Brain pericyte (primary cell): ENCODE measurements at places on chromosomes 4 and X.

- DNase-seq, result no peak
Measured at GRCh38 chrX:727738-728621, 97.4 kb downstream of the SHOX start.

DNA sequence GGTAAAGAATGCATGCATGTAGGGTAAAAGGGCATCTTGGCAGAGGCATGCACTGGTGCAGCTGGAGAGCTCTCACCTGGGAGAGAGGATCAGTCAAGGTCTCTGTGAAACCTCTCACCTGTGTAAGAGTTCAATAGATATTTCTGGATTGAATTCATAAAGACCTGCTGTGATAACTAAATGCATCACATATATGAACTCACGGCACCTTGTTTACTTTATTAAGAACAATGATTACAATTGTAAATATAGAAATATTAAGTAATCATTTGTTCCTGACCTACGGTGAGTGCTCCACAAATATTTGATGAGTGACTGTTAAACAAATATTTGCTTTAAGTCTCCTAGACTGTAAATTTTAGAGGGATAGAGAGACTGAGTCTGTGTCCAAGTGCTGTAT, 85.9 kb upstream of the PAQR3 start:
- DNase-seq, result no peak

DNA sequence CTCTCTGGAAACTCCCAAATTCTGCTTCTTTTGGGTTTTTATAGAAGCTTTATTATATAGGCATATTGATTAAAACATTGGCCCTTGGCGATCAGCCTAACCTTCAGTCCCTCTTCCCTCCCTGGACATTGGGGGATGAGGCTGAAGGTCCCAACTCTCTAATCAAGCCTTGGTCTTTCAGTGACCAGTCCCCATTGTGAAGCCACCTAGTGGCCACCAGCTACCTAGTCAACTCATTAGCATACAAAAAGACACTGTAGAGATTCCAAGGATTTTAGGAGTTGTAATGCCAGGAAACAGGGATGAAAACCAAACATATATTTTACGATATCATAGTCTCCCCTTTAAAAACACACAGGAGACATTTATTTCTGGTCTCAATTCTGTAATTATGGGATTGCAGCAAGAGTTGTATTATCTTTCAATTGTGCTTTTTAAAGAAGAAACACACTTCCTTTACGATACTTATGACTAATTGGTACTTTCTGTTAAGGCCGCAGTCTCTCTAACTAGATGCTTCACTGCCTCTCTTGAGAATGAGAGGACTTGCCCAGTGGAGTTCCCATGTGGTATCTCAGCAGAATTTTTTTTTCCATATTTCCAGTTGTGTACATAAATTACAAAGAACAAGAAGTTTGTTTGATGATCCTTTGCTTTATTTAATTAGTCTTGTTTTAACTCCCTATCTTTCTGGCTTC, 58.2 kb downstream of the WDR17 start:
- no peak for DNase-seq

GRCh38 chr4:168739886-168740285, 243.0 kb downstream of the PALLD start:
- no peak for DNase-seq

GRCh38 chrX:151631822-151632221, 63.4 kb upstream of the PRRG3 start:
- no peak for DNase-seq

DNA sequence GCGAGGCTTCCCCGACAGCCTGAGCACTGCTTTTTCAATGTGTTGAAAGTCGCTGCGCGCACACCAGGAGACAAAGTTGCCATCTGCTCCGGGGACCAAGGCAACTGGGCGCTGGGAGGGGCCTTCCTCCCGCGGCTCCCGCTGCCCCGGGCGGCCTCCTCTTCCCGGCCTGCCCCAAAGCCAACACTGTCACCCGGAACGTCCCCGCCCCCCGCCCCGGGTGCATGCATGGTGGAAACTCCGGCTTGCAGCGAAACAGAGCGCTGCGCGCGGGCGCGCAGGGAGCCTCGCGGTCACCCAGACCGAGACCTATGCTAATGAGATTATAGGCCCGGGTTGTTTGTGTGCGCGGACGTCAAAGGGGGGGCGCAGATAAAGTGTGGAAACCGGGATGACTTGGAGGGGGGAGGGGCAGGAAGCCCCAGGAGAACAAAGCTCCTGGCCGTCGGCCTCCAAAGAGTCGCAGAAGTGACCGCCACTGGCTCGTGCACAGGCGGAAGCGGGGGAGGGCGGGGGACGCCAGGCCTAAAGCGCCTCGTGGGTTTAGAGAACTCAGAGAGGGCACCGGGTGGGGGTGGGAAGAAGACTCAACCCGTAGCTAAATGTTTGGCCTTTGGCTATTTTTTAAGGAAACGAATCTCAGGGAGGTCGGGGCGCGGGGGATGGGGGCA, 88.8 kb downstream of the BCOR start:
- DNase-seq, result no peak

DNA sequence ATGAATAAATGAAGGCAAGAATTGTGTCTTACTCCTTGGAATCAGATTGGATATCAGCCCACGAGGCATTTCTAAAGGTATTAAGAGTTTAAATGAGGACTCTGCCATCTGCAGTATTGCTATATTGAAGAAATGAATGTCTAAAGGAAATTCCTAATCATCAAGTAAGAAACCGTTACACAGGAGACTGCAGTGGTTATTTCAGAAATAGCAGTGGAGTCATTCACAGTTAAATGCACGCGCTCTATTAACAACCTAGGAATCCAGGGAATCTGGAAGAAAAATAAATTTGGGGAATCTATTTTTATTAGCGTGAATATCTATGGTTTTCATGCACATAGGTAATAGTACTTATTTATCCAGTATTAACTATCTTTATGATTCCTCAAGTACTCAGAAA, 334.2 kb downstream of the TENM3 start:
- no peak for DNase-seq

DNA sequence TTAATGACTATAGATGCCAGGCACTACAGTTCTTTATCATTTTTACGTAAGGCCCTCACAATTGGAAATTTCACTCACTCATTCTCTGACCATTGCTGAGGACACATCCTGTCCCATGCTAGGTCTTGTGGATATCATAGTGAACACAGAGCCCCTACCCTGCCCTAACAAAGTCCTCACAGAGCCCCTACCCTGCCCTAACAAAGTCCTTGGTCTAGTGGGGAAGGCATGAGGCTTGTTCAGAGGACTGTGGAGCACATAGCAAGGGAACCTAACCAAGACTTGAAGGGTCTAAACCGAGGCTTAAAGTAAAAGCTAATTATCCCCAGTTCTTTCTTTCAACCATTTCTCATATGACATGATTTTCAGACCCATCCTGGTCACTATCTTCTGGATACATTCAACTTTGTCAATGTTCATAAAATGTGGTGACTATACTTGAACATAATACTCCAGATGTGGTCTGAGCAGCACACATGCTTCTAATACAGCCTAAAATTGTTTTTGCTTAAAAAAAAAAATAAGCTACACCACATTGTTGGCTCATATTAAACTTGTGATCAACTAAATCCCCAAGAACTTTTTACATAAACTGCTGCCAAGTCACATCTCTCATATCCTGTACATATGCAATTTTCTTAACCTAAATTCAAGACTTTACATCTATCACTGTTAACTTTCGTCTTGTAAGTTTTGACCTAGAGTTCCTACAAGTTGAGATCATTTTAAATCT, 77.0 kb downstream of the GPC3 start:
- DNase-seq, result no peak

- no peak for DNase-seq
Measured at GRCh38 chr4:142480244-142480643, 365.9 kb downstream of the INPP4B start.

- DNase-seq, result no peak
Measured at GRCh38 chr4:108636246-108636645, 14.2 kb upstream of the OSTC start.

- no peak for DNase-seq
Measured at GRCh38 chrX:41671082-41671481, 17.7 kb upstream of the GPR34 start.

DNA sequence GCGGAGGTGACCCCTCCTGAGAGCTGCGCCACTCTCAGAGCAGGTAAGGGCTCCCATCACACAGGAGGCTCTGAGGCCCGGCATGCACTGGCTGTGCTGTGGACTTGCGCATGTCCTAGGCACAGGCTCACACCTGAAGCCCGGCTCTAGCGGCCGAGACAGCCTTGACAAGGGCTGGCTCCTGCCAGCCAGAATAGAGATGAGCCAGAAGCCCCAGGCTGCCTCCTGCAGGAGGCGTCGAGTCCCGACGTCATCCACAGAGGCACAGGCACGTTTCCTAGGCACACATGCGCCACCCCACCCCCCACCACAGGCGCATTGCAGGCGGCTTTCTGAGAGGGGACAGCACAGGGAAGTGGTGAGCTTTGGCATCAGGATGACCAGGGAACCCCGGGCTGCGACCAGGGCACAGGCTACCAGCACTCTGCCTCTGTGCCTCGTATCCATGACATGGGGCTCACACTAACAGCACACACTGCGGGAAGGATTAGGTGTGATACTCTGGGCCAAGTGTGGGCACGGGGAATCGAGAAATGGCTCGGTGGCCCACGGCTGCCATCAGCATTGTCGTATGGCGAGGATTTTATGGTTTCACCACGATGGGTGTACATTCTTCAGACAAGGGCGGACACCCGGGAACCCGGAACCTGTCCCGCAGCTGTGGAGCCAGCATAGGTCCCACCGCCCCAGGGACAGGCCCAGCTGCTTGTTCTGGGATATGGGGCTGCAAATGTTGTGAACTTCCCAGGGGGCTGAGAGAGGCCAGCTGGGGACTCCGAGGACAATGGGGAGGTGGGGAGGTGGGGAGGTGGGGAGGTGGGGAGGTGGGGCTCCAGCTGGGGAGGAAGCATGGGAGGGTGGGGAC, 90.7 kb upstream of the ADRA2C start:
- DNase-seq, result no peak

DNA sequence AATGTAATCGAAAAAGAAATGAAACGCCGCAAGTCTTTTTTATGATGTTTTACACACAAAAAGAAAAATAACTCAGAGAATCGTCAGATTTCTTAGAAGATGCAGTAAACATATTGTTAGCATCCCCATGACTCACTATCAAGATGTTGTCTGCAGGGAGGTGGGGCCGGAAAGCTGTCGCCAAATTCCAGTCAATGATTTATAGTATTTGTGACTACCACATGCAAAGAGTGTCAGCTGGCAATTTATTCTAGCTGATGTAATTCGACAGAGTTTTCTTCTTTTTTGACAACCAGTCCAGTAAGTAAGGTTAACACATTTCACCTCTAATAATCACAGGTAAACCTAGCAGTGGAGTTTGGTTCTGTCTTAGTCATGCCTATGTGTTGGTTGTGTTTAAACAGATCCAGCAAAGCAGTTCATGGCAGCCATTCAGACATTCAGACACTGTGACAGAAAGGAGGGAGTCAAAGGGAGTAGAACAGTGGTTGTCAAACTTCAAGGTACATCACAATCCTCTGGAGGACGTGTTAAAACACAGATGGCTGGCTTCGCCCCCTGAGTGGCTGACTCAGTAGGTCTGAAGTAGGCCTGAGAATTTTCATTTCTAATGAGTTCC, 19.8 kb upstream of the PPP1R2C start:
- no peak for DNase-seq

DNA sequence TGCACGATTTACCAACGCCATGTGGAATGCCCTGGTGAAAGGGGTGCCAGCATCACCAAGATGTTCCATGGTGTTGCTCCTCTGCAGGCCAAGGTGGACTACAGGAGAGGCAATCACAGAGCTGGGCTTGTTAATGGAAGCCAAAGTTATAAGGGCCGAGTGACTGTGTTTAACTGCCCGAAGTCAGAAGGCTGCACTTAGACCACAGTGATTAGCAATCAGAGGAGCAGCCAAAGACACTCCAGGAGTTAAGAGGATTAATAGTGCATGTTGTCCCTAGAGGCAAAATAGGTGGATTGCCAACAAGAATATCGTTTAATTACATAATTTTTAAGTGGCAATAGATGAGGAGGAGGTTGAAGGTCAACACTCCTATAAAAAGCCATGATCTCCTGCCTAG, 22.8 kb upstream of the SLC25A43 start:
- DNase-seq, result no peak

DNA sequence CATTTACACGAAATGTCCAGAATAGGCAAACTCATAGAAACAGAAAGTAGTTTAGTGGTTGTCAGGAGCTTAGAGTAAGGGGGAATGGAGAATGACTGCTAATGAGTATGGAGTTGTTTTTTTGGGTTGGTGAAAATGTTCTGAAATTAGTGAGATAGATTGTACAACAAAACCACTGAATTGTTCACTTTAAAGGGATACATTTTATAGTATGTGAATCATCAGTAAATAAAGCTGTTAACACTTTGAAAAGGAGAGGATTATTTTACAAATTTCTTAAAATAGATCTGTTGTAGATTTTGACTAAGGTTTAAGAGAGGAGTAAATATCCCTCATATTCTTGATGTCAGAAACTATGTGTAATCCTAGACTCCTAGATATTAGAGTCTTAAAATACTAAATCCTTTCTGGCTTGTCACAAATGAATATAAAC, 82.7 kb downstream of the RAPGEF2 start:
- DNase-seq, result no peak

GRCh38 chrX:16796298-16796697, 10.0 kb downstream of the TXLNG start:
- DNase-seq, result no peak

DNA sequence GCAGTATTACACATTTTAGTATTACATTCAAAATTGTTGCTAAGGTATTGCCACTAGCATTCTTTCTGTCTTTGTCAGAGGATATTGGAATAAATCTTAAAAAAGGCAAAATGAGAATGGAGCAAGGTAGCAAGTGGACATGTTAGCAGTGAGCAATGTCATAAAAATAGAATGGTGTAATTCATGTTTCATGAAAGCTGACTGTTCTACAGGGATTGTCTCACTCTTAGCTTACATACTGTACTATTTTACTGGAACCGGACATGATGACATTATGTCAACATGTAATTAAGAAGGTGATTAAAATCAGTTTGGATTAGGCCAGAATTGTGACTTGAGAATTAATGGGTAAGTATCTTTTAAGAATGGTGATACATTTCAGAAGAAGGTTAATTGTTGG, 1086.2 kb downstream of the STIM2 start:
- DNase-seq, result no peak

DNA sequence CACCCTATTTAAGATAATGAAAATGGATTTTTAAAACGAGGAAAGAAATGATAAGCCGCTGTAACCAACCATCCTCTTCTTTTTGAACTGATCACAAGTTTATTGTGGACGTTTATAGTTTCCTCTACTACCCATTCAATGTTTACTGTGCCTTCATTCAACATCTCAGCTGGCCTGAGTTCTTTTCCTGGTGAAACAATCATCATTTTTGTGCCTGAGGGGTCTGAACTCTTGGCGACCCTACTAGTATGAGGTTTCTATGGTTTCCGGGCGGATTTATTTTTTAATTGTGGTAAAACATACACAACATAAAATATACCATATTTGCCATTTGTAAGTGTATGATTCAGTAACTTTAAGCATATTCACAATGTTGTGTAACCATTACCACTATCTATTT, 100.7 kb downstream of the SPRY1 start:
- no peak for DNase-seq

- DNase-seq, result no peak
Measured at GRCh38 chrX:151722241-151722846, 6.5 kb downstream of the FATE1 start.
